ENCODE measurements at places on chromosomes 12 and 14.

DNA sequence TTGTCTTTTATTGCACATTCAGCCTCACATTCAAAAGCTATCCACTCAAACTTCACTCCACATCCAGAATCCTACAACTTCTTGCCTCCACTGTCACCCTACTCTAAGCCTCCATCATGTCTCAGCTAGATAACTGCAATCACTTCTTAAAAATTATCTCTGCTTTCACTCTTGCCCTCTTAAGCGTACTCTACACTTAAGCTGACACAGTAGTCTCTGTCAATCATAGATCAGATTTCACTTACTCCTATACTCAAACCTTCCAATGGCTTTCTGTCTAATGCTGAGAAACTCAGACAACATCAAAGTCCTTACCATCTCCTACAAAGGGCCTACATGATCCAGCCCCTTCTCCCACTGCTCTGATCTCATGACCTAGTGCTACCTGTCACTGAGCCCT, 304.1 kb downstream of the ITPR2 start:
- DNase-seq, result no peak

DNA sequence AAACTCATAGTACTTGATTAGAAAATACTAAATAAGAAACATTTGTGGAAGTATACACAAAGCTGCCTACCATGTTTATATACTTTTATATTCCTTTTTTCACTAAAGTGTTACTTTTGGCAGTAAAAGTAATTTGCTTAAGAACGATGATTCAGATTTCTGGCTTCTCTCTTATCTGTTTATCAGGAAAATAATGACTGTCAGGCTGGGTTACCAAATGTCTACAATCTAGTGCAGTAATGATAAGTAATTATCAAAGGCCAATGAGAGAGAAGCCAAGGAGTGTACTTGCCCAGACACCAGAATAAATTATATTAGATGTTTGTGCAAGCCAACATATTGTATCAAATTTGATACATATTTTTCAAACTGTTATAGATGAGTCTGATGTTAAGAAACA, 113.4 kb downstream of the RALGAPA1 start:
- DNase-seq, result no peak

- no peak for DNase-seq
Observed at GRCh38 chr14:92792885-92793284, 1.2 kb upstream of the GOLGA5 start.

DNA sequence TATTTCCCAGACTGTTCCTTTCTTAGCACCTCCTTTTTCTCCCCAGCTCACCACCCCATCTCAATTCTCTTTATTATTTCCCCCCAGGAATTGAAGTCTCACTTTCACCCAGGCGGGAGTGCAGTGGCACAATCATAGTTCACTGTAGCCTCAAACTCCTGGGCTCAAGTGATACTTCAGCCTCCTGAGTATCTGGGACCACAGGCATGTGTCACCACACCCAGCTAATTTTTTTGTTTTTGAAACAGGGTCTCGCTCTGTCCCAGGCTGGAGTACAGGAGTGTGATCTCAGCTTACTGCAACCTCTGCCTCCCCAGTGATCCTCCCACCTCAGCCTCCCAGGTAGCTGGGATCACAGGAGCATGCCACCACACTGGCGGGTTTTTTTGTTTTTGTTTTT, 11.0 kb downstream of the RACGAP1 start:
- no peak for DNase-seq

DNA sequence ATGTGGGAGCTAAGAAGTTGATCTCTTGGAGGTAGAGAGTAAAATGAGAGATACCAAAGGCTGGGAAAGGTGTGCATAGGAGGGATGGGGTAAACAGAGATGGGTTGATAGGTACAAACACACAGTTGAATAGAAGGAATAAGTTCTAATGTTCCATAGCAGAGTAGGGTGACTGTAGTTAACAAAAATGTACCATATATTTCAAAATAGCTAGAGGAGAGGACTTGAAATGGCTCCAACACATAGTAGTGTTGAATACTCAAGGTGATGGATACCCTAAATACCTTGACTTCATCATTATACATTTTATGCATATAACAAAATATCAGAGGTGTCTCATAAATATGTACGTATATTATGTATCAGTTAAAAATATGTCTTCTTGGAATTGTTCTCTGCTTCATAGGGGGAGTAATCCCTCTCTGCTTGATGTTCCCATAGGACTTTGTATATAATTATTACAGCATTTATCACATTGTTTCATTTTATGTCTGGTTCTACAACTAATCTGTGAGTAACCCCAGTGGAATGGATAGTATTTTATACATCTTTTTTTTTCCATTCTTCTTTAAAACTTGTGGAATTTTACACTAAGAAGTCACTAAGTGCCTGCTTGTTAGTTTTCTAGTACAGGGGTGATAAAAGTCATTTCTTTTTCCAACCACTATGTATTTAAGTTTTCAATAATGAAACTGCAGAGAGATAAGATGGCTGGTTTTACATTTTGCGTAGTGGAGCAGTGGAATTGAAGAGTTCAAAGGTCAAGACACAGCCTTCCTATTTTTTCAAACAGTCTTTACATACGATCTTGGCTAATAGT, 1940.0 kb upstream of the SEL1L start:
- DNase-seq, result no peak

GRCh38 chr12:57057067-57057751, 7.3 kb upstream of the MYO1A start:
- no peak for DNase-seq

DNA sequence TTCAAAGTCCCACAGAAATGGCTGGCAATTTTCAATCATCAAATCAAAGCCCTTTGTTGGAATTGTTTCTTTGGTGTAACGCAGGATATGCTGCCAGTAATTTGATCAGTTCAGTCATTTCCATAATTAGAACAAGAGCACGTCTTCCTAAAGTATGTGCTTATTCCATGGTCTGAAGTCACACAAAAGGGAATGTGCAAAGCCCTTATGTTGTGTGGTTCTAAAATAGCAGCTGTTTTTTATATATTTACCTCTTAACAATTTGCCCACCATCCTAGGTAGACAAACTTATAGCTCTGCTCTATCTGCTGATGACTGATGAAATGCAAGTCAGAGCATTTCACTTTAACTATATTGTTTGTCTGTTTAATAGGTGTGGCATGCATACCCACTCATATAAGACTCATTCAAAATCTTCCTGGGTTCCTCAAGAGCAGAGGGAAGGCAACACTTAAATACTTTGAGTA, 176.1 kb upstream of the SLC38A2 start:
- no peak for DNase-seq
